ENCODE measurements at places on chromosomes 7 and 10.

- DNase-seq, result no peak
Observed at GRCh38 chr7:151715666-151716315, 161.1 kb downstream of the PRKAG2 start.

DNA sequence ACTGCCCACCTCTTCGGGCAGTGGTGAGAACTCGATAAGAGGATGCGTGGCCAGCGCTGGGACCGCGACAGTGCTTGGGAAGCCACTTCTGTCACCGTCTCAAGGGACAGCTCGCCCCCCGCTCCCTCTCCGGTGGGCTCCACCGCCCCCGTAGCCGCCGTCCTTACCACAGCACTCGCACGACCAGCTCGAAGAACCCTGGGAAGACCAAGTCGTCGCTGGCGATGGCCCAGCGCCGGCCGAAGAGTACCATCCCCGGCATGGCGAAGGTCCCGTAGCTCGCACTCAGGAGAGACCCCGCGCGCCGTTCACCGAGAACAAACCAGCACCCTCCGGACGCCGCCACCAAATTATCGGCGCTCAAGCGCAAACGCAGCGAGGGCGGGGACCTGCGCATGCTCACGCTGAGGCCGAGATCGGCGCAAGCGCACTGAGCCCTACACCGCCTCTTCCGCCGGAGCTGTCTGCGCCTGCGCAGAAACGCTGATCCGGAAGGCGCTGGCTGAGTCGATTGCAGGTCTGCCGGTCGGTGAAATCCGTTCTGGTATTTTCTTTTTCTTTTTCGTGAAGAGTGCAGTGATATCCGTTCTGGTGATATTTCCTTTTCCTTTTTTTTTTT lies at the start of gene DAGLB:
TSS of gene DAGLB (minus strand) at position 374 of the 619 bp plus-strand sequence. CDS start at position 262, 112 bp downstream.
- no peak for DNase-seq

- no peak for DNase-seq
Observed at GRCh38 chr7:140441519-140441918, 37.7 kb downstream of the RAB19 start.

DNA sequence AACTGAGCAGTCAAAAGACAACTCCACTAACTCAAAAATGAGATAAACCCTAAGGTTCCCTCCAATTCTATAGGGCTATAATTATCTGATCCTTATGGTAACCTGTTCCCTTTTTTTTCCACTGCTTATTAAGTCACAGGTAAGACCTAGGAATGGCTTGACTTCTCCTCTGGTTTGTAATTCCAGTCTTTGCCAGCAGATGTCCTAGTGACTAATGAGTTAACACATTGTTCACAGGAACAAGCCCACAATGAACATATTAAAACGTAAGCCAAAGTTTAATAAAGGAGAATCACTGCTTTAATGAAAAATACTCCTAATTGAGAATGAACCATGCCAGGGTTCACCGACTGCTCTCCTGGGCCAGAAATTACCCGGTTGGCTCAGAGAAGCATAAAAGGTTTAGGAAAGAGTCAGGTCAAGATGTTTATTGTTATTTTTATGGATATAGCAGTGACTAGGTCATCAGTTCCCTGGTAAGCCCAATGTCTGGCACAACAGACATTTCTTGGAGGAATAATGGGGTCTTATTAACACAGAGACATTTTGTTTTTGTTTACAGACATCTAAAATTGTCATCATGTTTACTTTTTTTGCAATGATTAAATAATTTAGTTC lies 120.1 kb downstream of the ELAPOR2 start:
- DNase-seq, result no peak

DNA sequence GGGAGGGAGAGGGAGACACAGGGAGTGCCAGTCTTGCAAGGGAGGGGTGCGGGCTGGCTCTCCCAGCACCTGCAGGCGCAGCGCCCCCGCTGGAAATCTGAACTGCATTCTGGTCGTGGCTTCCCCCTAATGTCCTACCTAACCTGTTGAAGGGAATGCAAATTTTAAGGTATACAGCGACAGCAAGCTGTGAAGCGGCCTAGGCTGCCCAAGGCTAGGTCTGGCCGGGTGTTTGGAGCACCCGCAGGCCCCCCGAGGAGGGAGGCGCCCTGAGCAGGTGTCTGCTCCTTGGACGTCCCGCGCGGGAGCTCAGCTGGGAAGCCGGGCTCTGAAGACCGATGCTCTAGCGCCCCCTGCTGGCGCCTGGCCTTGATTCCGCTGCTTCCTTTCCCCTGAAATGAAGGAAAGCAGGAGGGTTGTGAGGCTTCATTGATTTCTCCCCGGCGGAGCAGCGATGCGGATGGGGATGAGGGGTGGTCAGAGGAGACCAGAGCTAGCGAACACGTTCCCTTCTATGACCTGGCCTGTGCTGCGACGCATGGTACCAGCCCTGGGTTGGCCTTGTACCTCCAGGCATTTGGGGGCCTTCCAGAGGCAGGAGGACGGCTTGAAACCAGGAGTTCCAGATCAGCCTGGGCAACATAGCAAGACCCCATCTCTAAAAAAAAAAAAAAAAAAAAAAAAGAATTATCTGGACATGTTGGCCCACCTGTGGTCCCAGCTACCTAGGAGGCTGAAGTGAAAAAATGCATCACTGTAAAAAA lies 601.3 kb downstream of the GALNT17 start:
- DNase-seq, result peak; percentile 75

DNA sequence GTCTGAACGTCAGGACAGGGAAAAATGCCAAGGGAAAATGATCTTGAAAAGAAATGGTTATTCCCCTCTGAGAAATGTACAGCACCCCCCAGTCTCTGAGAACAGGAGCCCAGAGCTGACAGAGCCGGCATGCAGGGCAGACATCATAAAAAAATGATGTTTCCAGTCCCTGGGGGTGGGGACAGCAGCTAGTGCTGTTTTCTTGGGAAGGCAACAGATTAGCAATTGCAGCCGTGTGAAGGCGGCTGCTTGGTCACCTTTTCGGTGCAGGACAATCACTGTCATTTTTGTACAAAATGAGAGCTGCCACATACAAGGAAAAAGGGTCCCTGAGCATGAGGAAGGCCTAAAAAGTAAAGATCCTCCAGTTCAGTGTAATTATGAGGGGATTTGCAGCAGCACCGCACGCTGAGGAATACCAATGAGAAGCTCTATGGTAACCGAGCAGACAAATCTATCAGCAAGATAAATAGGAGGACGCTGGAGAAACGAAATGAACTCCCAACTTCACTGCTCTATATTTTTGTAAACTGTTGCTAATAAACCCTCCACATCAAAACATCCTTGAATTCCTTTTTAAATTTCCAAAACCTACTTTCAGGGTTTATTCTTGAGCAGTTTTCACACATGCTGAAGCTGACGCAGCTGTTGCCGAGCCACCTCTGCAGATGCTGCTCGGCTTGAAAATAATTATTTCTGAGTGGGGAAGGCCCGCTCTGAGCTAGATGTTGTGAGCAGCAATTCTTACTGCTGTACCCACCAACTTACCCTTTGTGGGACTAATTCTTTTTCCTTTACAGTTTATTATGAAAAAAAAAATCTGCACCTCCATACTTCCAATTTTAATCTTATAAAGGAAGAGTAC lies 98.2 kb upstream of the NEBL start:
- no peak for DNase-seq

DNA sequence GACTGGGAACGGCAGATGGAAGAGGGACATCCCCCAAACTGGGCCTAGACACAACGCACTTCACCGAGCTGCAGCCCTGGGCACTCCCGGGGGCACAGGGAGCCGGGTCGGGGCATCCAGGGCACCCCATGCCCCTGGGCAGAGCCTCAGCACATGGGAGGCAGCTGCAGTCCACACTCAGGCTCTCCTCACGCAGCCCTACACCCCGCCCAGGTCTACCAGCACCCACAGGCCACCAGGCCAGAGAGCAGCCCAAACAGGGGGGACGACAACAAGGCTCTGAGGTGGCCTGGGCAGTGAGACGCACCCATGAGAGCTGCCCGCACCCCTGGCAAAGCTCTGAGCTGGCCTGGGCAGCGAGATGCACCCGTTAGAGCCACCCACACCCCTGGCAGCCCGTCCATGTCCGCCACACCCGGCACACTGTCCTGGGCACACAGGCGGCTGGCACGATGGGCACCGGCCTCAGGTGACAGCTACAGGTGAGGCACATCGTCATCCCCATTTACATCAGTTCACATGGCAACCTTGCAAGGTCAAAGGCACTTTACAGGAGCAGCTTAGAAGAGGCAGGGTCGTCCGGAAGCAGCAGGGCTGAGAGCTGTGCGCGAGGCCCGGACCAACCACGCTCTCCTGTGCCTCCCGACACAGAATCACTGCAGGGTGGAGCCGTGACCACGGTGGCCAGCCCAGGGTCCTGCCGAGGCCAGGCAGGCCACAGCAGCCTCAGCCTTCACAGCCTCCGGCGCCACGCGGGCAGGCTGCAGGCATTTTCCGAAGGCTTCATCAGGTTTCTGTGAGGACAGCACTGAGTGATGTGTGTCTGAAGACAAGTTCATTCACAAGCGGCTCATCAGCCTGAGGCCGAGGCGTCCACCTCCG lies 228.6 kb downstream of the MAD1L1 start:
- no peak for DNase-seq

DNA sequence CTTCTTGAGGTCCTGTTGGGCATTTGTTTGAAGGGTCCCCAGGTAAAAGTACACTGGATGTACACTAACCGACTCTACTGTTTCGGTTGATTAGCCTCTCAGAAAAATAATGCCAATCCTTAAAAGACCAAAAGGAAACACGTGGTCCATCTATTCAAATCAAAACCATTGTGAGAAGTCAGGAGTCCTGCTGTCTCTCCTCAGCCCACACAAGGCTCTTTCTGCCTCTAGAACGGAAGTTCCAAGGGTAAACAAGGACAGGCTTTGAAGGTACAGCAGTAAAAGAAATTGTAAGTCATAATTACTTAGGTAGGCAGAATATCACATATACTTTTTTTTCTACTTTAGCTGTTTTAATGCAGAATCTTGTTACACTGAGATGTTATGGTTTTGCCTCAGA lies 71.7 kb upstream of the TPK1 start:
- no peak for DNase-seq

- no peak for DNase-seq
Observed at GRCh38 chr7:141525973-141526514, 25.2 kb upstream of the AGK start.

- DNase-seq, result no peak
Observed at GRCh38 chr10:14879124-14879927, 660 bp downstream of the SUV39H2 start.

DNA sequence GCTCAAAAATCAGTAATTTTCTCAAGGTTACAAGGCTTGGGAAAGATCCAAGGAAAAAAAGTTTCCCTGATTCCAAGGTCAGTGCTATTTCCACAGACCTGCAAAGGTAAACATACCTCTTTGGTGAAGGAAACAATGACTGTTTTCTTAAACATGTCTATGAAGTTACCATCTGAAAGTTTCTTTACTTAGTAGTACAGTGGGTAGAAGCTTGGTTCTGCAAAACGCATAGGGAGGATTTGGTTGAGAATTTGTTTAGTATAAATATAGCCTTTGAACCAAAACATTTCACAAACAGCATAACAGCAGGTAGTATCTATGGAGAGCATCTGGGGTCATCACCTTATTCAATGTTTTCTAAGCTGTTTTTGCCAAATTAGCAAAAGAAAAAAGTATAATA lies 169.6 kb downstream of the CCSER2 start:
- DNase-seq, result no peak

DNA sequence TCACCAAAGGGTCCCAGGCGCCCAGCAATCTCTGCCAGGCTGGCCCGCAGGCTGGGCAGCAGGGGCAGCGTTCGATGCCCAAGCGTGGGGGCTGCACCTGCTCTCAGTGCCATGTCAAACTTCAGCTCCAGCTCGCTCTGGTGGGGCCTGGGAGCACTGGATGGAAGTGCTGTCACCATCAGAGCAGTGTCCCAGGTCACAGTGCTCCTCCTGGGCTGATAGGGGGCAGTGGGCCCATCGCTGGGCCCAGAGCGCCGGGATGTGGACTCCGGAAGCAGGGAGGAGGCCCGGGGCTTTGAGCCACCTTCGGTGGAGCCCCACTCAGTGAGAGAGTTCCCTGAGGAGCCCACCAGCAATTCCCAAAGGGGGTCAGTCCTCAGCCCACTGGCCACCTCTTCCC lies 2.2 kb downstream of the PRRT4 start:
- DNase-seq, result no peak

DNA sequence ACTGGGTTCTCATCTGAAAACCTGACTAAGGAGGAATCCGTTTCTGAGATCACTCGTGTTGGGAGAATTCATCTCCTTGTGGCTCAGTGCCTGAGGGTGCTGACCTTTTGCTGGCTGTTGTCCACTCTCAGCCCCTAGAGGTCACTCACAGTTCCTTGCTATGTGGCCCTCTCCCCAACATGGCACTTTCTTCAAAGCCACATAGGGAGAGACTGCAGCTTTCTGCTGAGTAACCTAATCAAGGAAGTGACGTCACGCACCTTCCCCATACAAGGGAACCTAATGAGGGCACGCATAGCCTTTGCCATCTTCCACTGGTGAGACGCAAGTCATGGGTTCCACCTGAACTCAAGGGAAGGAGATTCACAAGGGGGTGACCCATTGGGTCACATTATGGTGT lies 23.2 kb downstream of the STEAP1B start:
- no peak for DNase-seq

GRCh38 chr7:138077809-138078208 lies 1.6 kb downstream of the AKR1D1 start:
- no peak for DNase-seq

DNA sequence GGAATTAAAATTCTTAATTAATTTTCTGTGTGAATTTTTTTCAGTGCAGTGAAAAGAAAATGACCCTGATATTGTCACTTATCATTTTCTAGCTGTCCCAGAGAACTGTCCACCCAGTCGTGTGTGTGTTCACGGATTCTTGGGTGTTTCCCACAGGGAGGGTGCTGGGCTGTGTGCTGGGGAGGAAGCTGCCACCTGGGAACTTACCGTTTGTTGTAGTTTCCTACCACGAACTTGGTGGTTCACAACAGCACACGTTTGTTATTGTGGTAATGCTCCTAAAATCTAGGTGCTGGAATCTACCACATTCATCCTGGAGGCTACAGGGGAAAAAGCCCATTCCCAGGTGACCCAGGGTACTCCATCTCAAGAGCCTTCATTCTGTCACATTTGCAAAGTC lies 276.1 kb downstream of the GLRX3 start:
- DNase-seq, result no peak

DNA sequence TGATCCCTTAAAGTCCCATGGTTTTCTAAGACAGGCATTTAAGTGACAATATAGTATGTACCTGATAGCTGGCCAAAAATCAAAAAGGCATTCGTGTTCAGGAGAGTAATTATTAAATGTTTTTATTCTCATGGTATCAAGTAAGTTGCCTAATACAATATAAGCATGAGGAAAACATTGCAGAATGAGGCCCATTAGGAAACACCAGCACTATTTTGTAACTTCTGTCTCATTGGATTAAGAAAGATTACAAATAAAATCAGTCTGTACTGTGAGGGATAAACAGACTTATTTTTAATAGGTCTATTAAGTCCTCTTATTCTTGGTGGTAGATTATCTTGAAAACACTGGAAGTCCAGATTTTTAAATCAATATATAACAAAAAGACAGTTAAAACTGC lies 110.1 kb downstream of the SNX13 start:
- no peak for DNase-seq
